Memory B cell (primary cell): ENCODE measurements at places on chromosomes 11 and 22.

DNA sequence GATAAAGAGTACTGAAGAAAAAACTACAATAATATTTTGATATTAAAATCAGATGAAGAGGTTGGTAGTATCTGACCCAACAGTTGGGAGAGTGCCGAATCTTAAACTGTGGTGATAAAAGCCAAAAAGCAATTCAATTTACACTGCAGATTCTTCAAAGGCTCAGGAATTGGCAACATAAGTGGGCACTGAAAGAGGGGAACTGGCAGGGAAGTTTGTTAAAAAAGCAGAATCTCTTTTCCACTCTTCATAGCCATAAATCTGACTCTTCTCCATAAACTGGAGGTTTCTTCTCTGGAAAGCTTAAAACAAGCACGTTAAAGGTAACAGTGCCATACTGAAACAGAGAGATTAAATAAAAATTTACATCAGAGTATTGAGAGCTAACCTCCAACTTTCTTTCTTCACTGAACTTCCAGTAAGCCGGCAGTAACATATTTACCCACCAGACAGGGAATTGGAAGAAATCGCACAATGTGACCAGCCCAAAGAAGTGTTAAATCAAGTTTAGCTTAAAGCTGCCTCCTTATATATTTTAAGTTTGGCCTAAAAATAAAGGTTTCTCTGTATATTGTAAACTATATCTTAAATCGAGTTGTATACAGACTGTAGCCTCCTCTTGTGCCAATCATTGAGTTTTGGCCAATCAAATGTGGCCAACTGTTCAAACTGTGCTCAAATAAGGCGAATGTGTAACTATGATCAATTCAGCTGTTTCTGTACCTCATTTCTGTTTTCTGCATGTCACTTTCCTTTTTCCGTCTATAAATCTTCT is 358.3 kb downstream of the NXPE2 start:
- DNase-seq, result no peak
- no peaks in the 10 kb centered on the region for H3K27me3 ChIP-seq
- H3K27ac ChIP-seq, result no peak overlapping the region
- no peaks in the 10 kb centered on the region for H3K4me1 ChIP-seq
- H3K4me3 ChIP-seq, result no peak overlapping the region

DNA sequence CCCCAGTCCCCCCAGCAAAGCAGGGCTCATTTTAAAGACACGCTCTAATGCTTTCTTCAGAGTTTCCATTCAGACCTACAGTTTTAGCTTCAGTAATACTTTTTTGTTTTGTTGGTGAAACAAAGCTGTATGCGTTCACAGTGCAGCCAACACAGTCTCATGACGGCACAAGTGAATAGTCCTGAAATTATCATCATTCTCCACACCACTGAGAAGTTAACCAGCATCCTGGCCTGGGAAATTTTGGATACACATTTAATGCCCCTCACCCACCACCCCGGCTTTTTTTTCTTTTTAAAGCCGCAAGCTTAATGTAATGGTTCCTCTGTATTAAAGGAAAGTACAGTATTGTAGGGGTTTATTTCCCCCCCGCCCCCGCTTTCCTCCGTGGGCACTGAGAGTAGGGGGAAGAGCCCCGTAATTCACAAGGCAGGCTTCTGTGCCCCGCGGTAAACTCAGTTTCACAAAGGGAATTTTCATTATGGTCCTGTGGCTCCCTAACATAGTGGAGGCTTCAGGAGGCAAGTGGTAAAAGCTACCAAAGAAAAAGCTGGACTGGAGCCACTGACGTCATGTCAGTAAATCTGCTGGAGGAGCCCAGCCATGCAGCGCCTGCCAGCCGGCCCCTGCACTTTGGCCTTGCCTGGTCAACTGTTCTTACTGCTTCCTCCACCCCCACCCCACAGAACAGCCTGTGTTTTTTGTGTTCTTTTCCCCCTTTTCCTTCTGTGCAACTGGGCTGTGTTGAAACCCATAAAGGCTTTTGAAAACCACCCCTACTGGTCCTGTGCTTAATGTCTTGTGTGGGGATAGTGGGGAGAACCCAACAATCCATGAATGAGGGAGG is 18.2 kb downstream of the TEAD1 start:
- no peaks in the 10 kb centered on the region for H3K4me1 ChIP-seq
- no peak for DNase-seq
- H3K27me3 ChIP-seq, result peaks cover 5% of the 10 kb centered on the region
- no peaks in the 10 kb centered on the region for H3K36me3 ChIP-seq
- no peak overlapping the region for H3K27ac ChIP-seq

- H3K27ac ChIP-seq, result no peak overlapping the region
- no peak for DNase-seq
- no peaks in the 10 kb centered on the region for H3K36me3 ChIP-seq
- H3K4me3 ChIP-seq, result no peak overlapping the region
- peaks cover 2% of the 10 kb centered on the region for H3K4me1 ChIP-seq
- H3K27me3 ChIP-seq, result peaks cover 29% of the 10 kb centered on the region
These were observed 49.7 kb upstream of the EIF3D start for GRCh38 chr22:36578619-36579018.

GRCh38 chr11:66281776-66282467 is 3.9 kb downstream of the CNIH2 start:
- H3K4me1 ChIP-seq, result peaks cover 36% of the 10 kb centered on the region
- H3K27me3 ChIP-seq, result peaks cover 11% of the 10 kb centered on the region
- H3K27ac ChIP-seq, result peak overlapping the region; percentile 93
- H3K36me3 ChIP-seq, result peaks cover 4% of the 10 kb centered on the region

GRCh38 chr11:108324587-108324986 is 101.7 kb downstream of the ATM start:
- no peak overlapping the region for H3K4me3 ChIP-seq
- H3K27me3 ChIP-seq, result no peaks in the 10 kb centered on the region
- no peak for DNase-seq
- no peaks in the 10 kb centered on the region for H3K4me1 ChIP-seq

GRCh38 chr11:13772223-13773046 is 104.0 kb downstream of the FAR1 start:
- peak; percentile 57 for DNase-seq
- no peaks in the 10 kb centered on the region for H3K4me1 ChIP-seq
- no peak overlapping the region for H3K4me3 ChIP-seq
- H3K36me3 ChIP-seq, result no peaks in the 10 kb centered on the region
- H3K27me3 ChIP-seq, result peaks cover 8% of the 10 kb centered on the region
- H3K27ac ChIP-seq, result no peak overlapping the region

DNA sequence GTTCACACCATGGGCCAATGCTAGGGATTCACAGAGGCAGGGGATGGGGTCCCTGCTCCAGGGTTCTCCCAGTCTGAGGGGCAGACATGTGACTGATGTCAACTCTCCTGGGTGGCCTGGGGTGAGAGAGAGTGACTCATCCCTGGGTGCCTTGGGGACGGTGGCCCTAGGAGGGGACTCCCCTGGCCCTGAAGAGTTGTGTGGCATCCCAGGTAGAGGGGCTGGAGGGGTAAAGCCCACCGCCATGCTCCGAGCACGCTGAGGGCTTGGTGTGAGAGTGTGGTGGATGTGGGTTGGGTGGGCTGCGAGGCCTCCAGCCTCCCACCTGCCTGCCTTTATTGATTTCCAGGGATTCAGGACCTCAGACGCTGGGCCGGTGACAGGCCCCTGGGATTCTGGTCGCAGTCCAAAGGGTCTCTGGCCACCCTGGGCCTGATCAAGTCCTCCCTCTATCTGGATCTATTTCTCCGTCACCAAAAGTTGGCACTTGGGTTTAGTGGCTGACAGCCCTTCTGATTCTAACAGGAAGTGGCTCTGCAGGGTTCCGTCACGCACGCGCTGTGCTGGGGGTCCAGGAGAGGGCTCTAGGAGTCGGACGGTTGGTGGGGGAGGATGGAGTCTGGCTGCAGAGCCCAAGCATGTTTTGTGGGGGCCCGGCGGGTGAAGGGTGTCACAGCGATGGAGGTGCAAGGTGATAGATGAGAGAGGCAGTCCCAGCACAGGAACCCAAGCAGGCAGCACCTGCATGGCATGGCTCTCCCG is 27.3 kb upstream of the WNT7B start:
- no peak overlapping the region for H3K27ac ChIP-seq
- DNase-seq, result no peak
- peak overlapping the region; percentile 68 for H3K4me3 ChIP-seq
- H3K4me1 ChIP-seq, result peaks cover 5% of the 10 kb centered on the region
- peaks cover 4% of the 10 kb centered on the region for H3K27me3 ChIP-seq

DNA sequence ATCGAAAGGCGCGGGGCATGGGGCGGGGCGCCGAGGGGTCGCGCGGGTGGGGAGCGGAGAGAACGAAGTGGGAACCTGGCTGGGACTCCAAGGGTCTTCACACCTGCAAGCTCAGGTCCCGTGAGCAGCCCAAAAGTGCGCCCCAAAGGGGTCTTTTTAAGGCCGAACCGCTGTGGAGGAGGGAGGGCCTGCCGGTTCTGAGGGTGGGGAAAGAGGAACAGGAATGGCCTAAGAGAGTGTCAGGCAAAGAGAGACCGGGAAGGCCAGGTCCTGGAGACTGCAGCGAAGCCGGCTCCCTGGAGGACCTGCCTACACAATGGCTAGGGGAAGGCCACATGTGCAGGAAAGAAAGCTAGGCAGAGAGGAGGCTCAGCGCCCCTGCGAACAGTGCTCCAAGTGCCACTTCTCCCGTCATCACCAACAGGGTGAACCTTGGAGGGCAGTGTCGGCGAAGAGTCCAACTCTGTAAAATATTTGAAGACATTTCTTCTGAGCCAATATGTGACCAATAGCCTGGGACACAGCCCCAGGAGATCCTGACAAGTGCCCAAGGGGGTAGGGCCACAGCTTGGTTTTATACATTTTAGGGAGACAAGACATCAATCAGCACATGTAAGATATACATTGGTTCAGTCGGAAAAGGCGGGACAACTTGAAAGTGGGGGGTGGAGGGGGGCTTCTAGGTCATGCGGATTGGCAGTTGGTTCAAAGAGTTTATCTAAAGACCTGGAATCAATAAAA is 710 bp upstream of the DGCR2 start:
- H3K4me3 ChIP-seq, result peak overlapping the region; percentile 92
- H3K27me3 ChIP-seq, result no peaks in the 10 kb centered on the region
- peak overlapping the region; percentile 45 for H3K27ac ChIP-seq
- peaks cover 34% of the 10 kb centered on the region for H3K4me1 ChIP-seq
- no peak for DNase-seq
- H3K36me3 ChIP-seq, result no peaks in the 10 kb centered on the region

DNA sequence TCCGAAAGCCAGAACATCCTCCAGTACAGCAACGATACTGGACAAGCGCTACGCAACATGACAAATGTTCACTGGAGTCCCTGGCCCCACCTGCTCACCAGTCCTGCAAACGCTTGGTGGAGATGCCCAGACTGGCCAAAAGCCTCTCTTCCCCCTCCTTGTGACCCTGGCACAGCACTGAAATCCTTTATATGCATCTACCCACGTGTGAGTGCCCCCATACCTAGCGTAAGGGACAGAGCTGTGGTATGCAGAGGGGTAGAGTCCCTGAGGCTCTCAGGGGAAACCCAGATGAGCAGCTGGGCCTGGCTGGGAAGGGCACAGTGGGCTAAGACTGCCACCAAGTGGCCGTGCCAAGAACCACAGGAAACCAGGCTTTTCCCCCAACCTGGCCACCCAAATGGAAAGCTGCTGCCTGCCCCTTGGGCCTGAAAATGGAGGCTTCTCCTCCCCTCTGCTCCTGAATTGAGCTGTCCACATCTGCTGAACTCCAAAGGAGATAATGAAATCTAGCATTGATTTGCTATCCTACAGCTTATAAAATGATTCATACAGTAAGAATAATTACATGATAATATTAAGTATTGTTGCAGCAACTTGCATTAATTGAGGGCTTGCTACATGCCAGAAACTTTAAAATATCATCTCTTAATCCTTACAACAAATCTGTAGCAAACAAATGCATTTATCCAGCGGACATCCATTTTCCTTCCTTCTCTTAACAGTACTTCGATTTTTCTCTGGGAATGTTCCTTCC is 24.8 kb upstream of the TTC12 start:
- peaks cover 3% of the 10 kb centered on the region for H3K36me3 ChIP-seq
- H3K27me3 ChIP-seq, result peaks cover 12% of the 10 kb centered on the region
- H3K4me3 ChIP-seq, result no peak overlapping the region
- H3K4me1 ChIP-seq, result no peaks in the 10 kb centered on the region
- no peak overlapping the region for H3K27ac ChIP-seq

DNA sequence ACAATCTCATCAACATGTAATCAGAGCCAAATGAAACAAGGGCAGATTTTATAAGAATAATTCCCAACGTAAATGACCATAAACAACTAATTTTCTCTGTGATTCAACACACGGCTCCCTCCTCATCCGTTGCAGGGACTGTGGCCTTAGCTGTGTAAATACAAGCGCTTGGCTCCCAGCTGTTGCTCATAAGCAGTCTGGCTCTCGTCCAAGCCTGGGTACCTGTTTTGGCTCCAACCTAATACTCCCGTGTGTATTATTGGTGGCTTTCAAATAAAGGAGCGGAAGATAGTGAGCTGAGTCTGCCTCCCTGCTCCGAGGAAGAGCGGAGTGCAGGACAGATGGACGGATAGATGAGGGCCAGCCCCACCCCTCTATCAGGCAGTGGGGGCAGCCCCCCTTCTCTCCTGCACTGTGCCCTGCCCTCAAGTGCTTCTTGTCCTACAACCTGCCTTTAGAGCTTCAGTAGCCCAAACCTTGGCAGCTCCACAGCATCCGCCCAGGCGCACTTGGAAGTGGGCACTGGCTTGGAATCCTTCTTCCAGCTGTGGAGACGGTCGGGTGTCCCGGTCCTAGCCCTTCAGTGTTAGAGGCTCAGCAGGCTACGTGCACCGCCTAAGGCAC is 670.9 kb downstream of the BRD1 start:
- no peaks in the 10 kb centered on the region for H3K36me3 ChIP-seq
- no peak for DNase-seq
- H3K4me3 ChIP-seq, result no peak overlapping the region
- peaks cover 6% of the 10 kb centered on the region for H3K27me3 ChIP-seq
- no peak overlapping the region for H3K27ac ChIP-seq
- no peaks in the 10 kb centered on the region for H3K4me1 ChIP-seq

- no peak for DNase-seq
- peaks cover 12% of the 10 kb centered on the region for H3K27me3 ChIP-seq
- H3K27ac ChIP-seq, result no peak overlapping the region
- H3K4me1 ChIP-seq, result peaks cover 7% of the 10 kb centered on the region
- peaks cover 14% of the 10 kb centered on the region for H3K36me3 ChIP-seq
These were observed 975 bp upstream of the MDK start for GRCh38 chr11:46380340-46381047.

DNA sequence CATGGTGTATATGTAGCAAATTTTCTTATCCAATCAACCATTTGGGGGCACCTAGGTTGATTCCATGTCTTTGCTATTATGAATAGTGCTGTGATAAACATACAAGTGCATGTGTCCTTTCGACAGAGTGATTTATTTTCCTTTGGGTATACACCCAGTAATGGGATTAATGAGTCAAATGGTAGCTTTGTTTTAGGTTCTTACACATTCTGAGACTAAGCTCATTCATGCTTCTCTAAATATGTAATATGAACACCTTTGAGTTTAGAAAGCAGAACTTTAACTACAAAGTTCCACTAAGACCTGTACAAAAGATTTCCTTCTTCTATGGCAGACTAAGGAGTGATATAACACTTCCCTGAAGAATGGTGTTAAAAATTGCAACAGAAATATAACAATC is 627.0 kb downstream of the KCNA4 start:
- DNase-seq, result no peak
- no peak overlapping the region for H3K27ac ChIP-seq
- H3K4me1 ChIP-seq, result no peaks in the 10 kb centered on the region
- no peak overlapping the region for H3K4me3 ChIP-seq

- H3K36me3 ChIP-seq, result no peaks in the 10 kb centered on the region
- H3K27ac ChIP-seq, result no peak overlapping the region
- no peak for DNase-seq
- H3K4me1 ChIP-seq, result no peaks in the 10 kb centered on the region
- H3K4me3 ChIP-seq, result no peak overlapping the region
These were observed 768.8 kb downstream of the NTM start for GRCh38 chr11:132139181-132139580.

- H3K27ac ChIP-seq, result no peak overlapping the region
- H3K4me3 ChIP-seq, result no peak overlapping the region
- no peaks in the 10 kb centered on the region for H3K36me3 ChIP-seq
- DNase-seq, result no peak
These were observed 31.3 kb downstream of the WNT7B start for GRCh38 chr22:45945621-45946106.
